CD4-positive, alpha-beta T cell treated with Interleukin-15 for 1 hour (primary cell): ENCODE measurements at places on chromosomes 1 and 21.

GRCh38 chr1:86773341-86774288 lies 69.2 kb downstream of the SH3GLB1 start:
- DNase-seq = no peak

- no peak for DNase-seq
Measured at GRCh38 chr21:31088474-31088751, 50.1 kb upstream of the KRTAP19-8 start.

- no peak for DNase-seq
Measured at GRCh38 chr1:96370757-96371156, 350.8 kb upstream of the PTBP2 start.

GRCh38 chr21:40633048-40633447 lies 213.9 kb downstream of the DSCAM start:
- DNase-seq = no peak

GRCh38 chr1:64186138-64186897 lies 17.1 kb upstream of the UBE2U start:
- no peak for DNase-seq

- no peak for DNase-seq
Measured at GRCh38 chr1:236978740-236979139, 25.5 kb downstream of the MT1HL1 start.

DNA sequence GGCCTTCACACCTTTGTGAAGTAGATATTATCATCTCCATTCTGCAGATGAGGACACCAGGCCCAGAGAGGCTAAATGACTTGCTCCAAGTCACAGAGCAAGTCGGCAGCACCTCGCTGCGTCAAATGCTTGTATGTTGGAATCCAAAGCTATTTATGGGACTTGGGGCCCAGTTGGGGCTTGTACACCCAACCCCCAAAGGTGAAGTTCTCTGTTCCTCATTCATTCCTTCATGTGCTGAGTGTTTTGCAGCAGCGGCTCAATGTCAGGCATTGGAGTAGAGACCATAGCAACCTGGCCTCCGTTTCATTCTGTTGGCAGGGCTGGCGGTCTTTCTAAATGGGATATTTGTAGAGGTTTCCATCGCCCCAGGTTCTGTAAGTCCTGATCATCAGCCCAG lies 113.4 kb upstream of the SLC25A33 start:
- DNase-seq = peak; percentile 22

DNA sequence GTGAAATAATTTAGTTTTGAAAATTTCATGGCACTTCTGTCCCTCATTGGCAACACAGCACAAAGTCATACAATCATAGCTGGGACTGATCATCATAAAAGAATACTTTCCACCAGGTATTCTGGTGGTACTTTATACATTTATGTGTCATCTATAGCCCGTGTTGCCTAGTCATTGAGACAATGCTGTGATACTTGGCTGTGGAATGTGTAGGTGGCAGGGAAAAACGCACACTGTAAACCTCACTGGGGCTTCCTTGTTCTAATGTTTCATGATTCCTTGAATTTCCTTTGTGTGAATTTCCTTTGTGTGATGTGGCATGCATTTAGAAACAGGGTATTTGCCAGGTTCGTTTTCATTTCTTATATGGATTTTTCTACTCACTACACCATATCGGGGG lies 118.3 kb downstream of the FMN2 start:
- no peak for DNase-seq

DNA sequence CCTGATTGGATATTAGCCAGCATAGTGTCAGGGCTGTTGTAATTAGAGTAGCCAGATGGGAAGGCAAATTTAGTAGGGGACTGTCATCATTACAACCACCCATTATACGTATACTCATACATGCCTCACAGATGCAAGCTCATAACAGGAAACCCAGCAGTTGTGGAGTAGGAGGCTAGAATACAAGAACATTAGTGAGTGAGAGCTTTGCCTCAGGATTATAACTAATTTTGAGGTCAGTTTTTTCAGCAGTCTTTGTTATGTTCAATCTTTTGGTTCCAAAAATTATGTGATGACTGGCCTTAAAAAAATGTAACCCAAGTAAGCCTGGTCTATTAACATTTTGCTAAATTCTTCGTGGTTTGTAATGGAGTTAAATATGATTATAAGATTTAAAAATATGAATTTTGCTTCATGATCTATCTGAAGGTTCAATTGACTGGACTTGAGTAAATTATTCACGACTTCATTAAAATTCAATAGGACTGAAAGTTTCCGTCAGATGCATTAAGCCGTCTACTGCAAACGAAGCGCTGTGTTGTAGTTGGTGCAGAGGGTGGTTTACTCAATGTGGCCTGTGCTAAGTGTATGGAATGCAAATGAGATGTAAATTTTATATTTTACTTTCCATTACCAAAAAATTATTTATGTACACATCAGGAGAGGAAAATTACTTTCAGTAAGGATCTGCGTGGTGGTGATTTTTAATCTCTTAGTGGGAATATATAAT lies 48.8 kb downstream of the KCNK1 start:
- DNase-seq = no peak

DNA sequence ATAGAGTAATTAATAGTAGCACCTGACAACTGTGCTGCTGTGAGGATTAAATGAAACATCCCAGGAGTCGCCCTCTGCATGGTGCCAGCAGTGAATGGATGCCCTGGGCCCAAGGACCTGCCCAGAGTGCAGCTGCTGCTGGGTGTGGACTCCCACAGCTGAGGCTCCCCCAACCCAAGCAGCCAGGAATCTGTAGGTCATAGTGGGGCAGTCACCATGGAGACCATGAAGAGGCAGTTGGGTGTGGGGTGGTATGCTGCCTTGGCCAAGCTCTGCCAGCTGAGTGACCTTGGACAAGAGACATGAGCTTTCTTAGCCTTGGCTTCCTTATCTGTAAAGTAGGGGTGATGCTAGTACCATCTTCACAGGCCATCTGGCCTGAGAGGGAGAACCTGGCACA lies 9.4 kb downstream of the OLIG2 start:
- no peak for DNase-seq

DNA sequence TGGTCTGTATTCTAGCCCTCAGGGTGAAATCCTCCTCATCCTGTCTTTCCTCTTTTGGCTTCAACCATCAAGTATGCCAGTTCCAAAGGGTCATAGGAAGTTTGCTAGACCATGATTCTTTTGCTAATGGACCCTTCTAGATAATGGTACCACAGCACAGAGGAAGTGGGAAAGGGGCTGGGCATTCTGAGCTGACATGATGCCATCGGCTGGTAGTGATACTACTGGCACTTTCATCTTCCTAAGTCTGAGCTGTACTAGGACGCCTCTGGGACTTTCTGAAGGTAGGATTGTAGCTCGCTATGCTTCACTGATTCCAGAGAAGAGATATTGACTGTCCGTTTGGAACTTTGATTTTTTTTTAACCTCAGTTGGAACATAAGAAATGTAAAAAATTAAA lies 11.4 kb downstream of the FASLG start:
- DNase-seq = no peak

- no peak for DNase-seq
Measured at GRCh38 chr1:239443361-239443760, 57.0 kb downstream of the CHRM3 start.

DNA sequence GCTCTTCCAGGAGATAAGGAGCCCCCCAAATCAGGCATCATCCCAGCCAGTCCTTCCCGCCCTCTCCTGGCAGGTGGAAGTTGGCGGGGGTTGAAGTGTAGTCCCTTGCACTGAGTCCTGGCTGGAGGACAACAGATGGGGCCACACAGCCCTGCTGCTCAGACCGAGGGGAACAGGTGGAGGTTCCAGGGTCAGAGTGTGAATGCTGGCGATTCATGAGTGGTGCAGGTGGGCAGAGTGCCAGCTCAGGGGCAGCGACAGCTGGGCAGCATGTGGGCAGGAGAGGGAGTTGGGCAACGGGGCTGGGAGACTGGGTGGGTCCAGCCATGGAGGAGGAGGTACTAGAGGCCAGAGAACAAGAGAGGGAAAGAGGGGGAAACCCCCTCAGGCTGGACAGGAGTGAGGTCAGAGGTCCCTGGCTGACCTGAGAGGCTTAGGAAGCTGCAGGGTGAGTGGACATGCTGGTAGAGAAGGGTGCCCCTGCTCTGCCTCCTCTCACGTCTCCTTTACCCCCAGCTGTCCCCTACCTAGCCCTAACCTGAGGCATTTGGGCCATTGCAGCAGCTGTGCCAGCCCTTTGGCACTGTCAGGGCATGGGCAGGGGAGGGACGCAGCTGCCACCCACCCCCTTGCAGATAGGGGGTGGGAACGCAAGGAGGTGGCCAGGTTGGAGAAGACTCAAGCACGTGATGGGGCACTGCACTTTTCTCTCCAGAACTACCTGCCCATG lies 11.3 kb upstream of the ADORA1 start:
- DNase-seq = no peak

DNA sequence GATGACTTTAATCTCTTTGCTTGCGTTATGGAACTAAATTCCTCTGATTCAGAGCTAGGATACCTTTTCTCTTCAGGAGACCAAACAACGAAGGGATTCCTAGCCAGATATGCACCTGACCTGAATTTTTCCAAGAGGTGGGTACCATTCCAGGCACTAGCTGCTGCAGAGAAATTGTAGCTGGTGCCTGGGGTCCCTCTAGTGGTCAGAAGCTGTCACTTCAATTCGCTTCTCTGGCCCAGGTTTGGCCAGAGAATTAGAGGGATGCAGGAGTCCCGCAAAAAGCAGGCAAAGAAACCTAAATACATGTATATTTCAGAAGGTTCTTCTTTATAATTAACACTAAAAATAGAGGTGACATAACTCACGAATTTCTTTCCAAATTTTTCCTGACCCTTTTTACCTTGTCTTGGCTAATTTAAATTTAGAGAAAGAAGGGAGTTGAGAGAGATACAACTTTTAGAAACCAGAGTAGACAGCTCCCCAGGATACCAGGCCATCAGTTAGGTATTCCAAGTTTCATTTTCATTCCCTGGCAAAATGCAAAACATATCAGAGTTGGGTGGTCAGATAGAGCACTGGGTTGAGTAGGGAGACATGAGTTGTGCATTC lies 9.6 kb downstream of the ACKR1 start:
- no peak for DNase-seq

GRCh38 chr1:227273557-227273956 lies 44.7 kb downstream of the CDC42BPA start:
- DNase-seq = no peak

GRCh38 chr1:234125283-234125682 lies 220.8 kb downstream of the SLC35F3 start:
- no peak for DNase-seq

- DNase-seq = no peak
Measured at GRCh38 chr1:100428160-100428559, 75.9 kb downstream of the CDC14A start.

- DNase-seq = peak; percentile 79
Measured at GRCh38 chr1:55140546-55140983, 74.6 kb downstream of the USP24 start.

DNA sequence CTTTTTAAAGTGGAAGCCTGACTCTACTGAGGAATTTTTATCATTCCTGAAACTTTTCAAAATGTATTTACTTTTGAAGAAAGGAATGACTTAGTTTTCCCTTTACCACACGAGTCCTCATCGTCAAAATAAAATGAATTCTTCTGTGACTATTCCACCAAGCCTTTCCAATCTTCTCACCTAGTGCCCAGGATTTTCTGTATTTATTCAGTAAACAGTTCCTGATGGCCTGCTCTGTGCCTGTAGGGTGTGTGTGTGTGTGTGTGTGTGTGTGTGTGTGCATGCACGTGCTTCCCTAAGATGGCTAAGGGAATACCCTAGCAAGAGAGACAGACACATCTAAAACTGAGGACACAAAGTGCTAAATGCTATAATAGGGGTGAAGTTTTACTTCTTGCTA lies 395.0 kb upstream of the USP24 start:
- no peak for DNase-seq

DNA sequence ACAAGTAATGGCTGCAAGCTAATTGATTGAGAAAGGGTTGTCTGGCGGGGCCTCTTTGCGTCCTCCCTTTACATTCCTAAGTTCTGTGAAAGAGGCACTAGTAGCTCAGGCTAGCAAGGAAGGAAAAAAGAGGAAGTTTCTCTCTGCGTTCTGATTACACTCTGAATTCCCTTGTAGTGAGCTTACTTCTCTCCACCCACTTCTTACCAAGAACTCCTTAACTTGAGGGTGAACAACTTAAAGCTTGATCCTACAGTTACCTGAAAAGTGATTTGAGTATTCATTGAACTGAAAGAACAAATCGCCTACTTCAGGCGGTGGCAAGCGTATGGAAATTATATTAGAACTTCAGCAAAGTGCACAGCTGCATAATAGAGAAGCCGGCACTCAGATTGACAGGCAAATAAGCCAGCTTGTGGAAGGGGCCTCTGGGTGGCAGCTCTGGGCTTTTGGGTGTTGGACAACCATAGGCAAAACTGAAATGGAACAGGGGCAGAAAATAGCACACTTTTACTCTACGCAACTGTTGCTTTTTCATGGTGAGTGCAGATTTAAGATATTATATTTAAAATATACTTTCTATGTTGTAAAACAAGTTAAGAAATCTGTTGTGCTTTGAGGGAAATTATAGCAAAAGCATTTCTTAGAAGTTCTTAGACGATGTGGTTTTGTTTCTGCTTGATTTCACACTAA lies 464.5 kb downstream of the USP25 start:
- DNase-seq = peak; percentile 25

DNA sequence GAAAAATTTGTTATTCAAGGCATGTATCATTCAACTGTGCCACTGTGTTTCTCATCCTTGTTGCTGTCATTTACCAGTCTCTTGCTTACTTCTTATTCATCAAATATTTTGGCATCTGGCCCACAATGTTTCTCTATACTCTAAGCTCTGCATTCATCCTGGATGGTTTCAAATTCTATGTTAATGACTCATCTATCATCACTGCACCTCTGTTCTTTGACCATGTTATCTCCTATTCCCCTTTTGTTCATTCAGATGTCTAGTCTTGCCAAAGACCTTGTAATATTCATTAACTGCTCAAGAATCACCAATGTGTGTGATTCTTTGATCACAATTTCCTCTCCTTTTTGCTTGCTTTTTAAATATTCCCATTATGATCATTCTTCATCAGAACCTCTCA lies 54.6 kb upstream of the PRKACB start:
- no peak for DNase-seq

DNA sequence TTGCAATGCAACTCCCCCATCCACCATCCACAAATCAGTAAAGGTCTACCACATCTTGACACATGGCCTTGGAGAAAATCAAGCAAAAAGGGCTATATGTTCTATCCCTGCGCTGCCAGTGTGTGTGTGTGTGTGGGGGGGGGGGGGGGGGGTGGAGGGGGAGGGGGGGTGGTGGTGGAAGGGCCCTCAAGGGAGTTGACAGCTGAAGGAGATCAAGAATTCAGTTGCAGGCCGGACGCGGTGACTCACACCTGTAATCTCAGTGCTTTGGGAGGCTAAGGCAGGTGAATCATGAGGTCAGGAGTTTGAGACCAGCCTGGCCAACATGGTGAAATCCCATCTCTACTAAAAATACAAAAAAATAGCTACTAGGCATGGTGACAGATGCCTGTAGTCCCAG lies 37.6 kb upstream of the CLIC4 start:
- no peak for DNase-seq

- no peak for DNase-seq
Measured at GRCh38 chr1:240092301-240093119, 827 bp downstream of the FMN2 start.
